ENCODE measurements at places on chromosomes 6 and 20.
A peak's percentile ranks its signal among the peaks of the same experiment; 100 is the strongest.

DNA sequence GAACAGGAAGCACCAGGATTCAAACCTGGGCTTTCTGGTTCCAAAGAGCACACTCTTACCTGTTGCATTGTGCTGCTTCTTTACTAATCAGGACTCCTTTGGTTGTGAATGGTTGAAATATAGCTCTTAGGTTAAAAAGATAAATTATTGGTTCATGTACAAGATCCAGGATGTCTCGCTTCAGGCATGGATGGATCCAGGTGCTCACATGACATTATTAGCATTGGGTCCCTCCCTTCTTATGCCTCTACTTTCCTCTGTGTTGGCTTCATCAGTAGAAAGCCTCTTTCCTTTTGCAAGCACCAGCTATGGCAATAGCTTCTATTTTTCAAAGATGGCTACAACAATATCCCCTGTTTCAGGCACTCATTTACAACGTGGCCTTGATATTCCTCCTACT, 217.7 kb upstream of the SULF2 start:
- H3K4me1 ChIP-seq, result no peaks in the 10 kb centered on the region
- H3K27me3 ChIP-seq, result no peaks in the 10 kb centered on the region
- no peak overlapping the region for H3K27ac ChIP-seq
- no peak overlapping the region for H3K4me3 ChIP-seq
- no peaks in the 10 kb centered on the region for H3K36me3 ChIP-seq
- no peak for DNase-seq

DNA sequence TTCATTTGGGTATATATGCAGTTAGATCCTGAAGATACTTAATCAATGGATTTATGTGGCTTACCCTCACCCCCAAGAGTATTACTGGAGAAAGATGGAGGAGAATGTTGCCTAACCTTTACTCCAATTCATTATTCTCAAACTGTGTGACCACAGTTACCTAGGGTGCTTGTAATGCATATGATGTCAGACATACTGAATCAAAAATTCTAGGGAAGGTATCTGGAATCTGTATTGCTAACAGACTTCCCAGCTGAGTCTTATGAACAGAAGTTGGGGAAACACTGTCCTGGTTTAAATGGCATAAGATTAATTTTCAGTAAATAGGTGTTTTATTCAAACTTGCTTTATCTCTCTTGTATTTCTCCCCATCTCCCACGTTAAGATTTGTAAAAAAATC, 83.9 kb downstream of the PKIB start:
- no peaks in the 10 kb centered on the region for H3K36me3 ChIP-seq
- H3K4me3 ChIP-seq, result no peak overlapping the region
- DNase-seq, result no peak
- no peaks in the 10 kb centered on the region for H3K4me1 ChIP-seq
- H3K27ac ChIP-seq, result no peak overlapping the region

- H3K27ac ChIP-seq, result no peak overlapping the region
- DNase-seq, result no peak
- no peaks in the 10 kb centered on the region for H3K4me1 ChIP-seq
- H3K36me3 ChIP-seq, result no peaks in the 10 kb centered on the region
- no peaks in the 10 kb centered on the region for H3K27me3 ChIP-seq
Observed at GRCh38 chr6:112396221-112396620, 49.1 kb downstream of the RFPL4B start.

GRCh38 chr6:31202259-31203166, 32.0 kb upstream of the POU5F1 start:
- H3K27ac ChIP-seq, result peak overlapping the region; percentile 72
- DNase-seq, result no peak
- no peak overlapping the region for H3K4me3 ChIP-seq
- H3K4me1 ChIP-seq, result peaks cover 4% of the 10 kb centered on the region
- H3K27me3 ChIP-seq, result no peaks in the 10 kb centered on the region
- H3K36me3 ChIP-seq, result peaks cover 3% of the 10 kb centered on the region

DNA sequence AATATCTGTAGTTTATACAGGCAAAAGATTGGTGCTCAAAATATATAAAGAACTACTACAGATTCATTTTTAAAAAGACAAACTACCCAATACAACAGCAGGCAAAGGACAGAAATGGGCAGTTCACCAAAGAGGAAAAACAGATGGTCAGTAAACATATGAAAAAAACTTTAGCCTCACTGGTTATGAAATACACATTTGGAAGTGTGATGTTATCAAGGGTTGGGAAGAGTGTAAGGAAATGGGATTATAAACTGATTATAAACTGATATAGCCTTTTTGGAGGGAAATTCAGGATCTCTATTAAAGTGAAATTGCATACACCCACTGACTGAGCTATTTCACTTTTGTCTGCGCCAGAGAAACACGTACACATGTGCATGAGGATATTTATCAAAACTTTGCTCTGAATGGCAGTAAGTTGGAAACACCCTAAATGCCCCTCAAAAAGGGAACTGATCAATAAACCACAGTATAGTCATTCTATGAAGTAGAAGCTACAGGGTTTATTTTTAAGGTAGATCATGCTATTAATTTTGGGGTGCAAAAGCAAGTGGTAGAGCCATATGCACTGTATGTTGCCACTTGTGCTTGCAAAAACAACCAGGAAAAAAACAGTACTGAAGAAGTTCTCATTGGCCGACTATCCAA, 32.2 kb upstream of the ARFGEF2 start:
- H3K4me3 ChIP-seq, result no peak overlapping the region
- H3K27me3 ChIP-seq, result no peaks in the 10 kb centered on the region
- peak; percentile 60 for DNase-seq
- peaks cover 60% of the 10 kb centered on the region for H3K4me1 ChIP-seq
- no peaks in the 10 kb centered on the region for H3K36me3 ChIP-seq

- H3K27me3 ChIP-seq, result no peaks in the 10 kb centered on the region
- DNase-seq, result peak; percentile 28
- no peaks in the 10 kb centered on the region for H3K4me1 ChIP-seq
- H3K4me3 ChIP-seq, result no peak overlapping the region
- H3K27ac ChIP-seq, result no peak overlapping the region
Observed at GRCh38 chr6:159929819-159930218, 39.0 kb downstream of the MAS1 start.

DNA sequence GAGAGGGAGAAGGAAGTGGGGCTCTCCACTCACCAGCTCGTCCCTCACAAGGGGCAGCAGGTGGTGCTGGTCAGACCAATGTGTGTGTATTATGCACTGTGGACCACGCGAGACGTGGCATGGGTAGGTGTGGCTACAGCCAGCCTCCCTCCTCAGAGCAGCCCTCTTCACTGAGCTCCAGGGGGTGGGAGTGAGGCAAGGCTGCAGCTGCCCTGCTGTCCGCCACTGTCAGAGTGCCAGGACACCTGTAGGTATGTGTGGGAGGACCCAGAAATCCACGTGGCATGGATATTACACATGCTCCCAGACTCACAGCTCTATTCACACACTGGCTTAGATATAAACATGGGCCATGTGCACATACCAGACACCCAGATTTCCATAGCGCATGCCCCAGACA, 90.3 kb downstream of the VEGFA start:
- no peaks in the 10 kb centered on the region for H3K27me3 ChIP-seq
- no peaks in the 10 kb centered on the region for H3K36me3 ChIP-seq
- H3K4me1 ChIP-seq, result peaks cover 35% of the 10 kb centered on the region
- no peak overlapping the region for H3K4me3 ChIP-seq
- H3K27ac ChIP-seq, result no peak overlapping the region

DNA sequence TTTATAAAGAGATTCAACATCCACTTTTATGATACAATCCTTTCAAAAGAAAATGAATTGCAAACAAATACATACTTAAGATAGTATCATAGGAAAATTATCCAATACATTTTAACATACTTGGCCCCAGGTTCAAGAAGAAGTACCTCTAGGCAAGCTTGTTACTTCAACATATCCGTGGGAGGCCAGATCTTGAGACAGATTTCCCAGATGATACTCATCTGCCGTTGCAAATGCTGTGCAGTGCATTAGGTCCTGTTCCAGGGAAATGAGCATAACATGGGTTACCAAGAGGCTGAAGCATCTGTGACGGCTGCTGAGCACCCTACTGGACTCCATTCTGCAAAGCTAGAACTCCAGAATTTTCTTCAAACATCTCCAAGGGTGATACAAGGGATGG, 15.6 kb downstream of the RMND1 start:
- H3K27me3 ChIP-seq, result no peaks in the 10 kb centered on the region
- peaks cover 30% of the 10 kb centered on the region for H3K4me1 ChIP-seq
- peak overlapping the region; percentile 56 for H3K27ac ChIP-seq
- no peak for DNase-seq
- H3K36me3 ChIP-seq, result peaks cover 12% of the 10 kb centered on the region

GRCh38 chr6:88298066-88298845, 132.1 kb upstream of the CNR1 start:
- H3K4me3 ChIP-seq, result no peak overlapping the region
- H3K4me1 ChIP-seq, result no peaks in the 10 kb centered on the region
- H3K27ac ChIP-seq, result no peak overlapping the region
- no peak for DNase-seq
- H3K36me3 ChIP-seq, result no peaks in the 10 kb centered on the region
- H3K27me3 ChIP-seq, result peaks cover 7% of the 10 kb centered on the region

DNA sequence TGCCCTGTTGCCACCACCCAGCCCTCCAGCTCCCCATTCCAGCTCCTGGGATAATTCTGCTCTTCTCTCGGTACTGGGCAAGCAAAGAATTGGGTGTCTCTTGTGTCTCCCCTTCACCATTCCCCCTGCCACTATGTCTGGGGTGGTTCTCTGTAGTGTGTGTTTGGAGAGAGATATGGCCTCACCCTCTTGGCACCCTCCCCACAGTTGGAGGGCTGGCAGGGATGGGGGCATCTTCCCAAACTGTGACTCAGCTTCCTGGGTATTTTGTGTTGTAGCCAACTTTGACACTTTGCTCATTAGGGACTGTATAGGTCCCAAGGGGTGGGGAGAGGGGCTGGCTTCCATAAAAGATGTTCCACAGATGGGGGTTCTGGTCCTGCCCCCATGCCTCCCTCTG, 1.7 kb downstream of the TNXB start:
- no peak overlapping the region for H3K27ac ChIP-seq
- peaks cover 5% of the 10 kb centered on the region for H3K27me3 ChIP-seq
- H3K4me1 ChIP-seq, result peaks cover 14% of the 10 kb centered on the region
- peak; percentile 46 for DNase-seq

DNA sequence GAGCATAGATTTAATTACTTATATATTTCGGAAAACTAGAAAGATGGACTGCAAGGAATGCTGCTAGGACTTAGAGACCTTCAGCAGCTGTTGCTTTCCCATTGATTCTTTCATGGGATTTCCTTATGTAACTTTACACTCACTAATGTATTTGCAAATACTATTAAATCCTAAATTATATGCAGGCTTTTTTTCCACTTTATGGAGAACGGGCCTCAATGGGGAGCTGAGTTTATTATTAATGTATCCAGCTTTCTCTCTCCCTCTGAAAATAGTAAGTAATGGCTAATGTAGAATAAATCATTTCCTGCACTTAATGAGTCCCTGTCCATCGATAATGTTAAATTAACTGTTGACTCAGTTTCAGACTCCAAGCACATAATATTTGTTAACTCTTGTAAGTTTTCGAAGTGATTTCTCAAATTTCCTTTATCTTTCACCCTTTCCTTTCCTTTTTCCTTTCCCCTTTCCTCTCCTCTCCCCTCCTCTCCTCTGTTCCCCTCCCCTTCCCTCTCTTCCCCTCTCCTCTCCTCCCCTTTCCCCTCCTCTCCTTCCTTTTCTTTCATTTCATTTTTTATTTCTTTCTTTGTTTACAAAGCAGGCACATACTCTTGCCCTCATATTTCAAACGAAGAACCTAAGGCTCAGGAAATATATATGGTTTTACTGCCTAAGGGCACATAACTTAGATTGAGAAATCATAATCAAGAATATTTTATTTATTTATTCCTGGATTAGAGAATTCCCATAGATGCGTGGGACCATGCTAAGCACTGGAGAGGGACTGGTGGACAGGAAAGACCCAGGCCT, 503.6 kb downstream of the MMUT start:
- no peak for DNase-seq
- H3K27ac ChIP-seq, result no peak overlapping the region
- no peak overlapping the region for H3K4me3 ChIP-seq
- H3K36me3 ChIP-seq, result no peaks in the 10 kb centered on the region
- H3K4me1 ChIP-seq, result peaks cover 14% of the 10 kb centered on the region

GRCh38 chr6:37696220-37696840, 1.4 kb downstream of the MDGA1 start:
- peaks cover 55% of the 10 kb centered on the region for H3K27me3 ChIP-seq
- H3K4me1 ChIP-seq, result peaks cover 13% of the 10 kb centered on the region
- no peak for DNase-seq
- no peaks in the 10 kb centered on the region for H3K36me3 ChIP-seq
